Stimulated activated CD4-positive, alpha-beta T cell treated with anti-CD3 and anti-CD28 coated beads, Interleukin-1b, Interleukin-23, amount 100 ng/mL, for 1 hour (primary cell): ENCODE measurements at places on chromosomes 3 and 15.

DNA sequence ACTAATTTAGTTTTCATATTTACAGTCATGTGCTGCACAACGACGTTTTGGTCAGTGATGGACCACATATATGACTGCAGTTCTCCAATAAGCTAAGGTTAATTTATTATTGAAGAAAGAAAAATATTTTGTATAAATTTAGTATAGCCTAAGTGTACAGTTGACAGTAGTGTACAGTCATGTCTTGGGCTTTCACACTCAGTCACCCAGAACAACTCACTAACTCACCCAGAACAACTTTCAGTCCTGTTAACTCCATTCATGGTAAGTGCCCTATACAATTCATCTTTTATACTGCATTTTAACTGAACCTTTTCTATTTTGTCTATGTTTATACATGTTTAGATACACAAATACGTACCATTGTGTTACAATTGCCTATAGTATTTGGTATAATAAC, 3.8 kb upstream of the GABRR3 start:
- no peak for DNase-seq

DNA sequence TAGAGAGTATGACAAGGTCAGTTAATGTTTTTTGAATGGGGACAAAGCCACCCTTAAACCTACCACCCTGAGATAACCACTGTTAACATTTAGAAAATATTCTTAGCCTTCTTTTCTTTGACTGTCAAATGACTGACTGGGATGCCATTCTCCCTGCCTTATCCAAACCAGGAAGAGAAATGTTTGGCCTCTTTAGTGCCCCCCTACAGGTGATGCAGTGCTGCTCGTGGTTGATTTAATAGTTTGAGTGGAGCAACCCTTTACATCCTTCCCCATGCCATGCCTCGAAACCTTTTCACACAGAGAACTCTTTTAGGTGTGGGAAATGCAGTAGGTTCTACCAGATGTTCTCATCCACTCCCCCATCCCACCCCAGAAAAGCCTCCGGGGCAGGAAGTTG, 38.7 kb upstream of the UMPS start:
- DNase-seq: no peak

GRCh38 chr3:50912746-50913145, 238.0 kb downstream of the DOCK3 start:
- DNase-seq: no peak

DNA sequence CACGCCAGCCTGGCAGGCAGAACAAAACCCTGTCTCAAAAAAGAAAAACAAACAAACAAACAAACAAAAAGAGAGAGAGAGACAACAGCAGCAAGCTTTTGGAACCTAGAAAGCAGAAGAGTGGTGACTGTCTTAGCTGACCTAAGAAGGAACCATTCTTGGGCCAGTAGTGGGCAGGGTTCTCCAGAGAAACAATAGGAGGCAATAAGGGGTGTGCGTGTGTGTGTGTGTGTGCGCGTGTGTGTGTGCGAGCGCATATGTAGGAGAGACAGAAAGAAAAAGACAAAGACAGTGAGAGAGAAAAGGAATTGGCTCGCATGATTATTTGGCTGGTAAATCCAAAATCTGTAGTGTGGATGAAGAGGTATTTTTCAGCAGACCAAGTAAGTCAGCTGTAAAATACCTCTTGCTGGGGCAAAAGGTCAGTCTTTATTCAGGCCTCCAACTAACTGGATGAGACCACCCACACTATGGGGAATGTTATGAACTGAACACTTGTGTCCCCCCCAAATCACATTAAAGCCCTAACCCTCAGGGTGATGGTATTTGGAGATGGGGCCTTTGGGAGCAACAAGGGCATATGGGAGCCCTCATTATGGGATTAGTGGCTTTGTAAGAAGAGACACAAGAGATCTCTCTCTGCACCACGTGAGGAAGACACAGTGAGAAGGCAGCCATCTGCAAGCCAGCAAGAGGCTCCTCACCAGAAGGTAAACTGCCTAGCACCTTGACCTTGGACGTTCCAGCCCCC, 15.1 kb upstream of the BLM start:
- no peak for DNase-seq

DNA sequence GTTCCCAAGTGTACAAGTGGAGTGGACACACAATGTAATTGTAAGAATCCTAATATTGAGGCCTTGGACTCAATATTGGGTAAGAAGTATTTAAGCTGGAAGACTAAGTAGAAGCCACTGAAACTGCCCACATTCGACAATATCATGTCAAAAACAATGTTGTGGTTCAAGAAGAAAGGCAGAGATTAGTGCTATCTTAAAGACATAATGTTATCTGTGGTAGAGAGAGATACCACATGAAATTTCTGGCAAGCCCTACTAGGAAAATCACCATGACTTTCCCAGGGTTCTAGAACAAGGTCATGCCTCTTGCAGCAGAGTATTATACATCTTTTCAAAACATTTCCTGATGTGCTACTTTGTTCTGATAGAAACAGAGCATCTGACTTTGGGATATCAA, 192.6 kb downstream of the RAP2B start:
- DNase-seq: no peak

- DNase-seq: no peak
Observed at GRCh38 chr3:174423936-174424335, 435.2 kb upstream of the NAALADL2 start.

GRCh38 chr15:64865998-64866520, 24.3 kb downstream of the PLEKHO2 start:
- DNase-seq: no peak

GRCh38 chr15:28913171-28913765, 27.5 kb downstream of the APBA2 start:
- DNase-seq: no peak

DNA sequence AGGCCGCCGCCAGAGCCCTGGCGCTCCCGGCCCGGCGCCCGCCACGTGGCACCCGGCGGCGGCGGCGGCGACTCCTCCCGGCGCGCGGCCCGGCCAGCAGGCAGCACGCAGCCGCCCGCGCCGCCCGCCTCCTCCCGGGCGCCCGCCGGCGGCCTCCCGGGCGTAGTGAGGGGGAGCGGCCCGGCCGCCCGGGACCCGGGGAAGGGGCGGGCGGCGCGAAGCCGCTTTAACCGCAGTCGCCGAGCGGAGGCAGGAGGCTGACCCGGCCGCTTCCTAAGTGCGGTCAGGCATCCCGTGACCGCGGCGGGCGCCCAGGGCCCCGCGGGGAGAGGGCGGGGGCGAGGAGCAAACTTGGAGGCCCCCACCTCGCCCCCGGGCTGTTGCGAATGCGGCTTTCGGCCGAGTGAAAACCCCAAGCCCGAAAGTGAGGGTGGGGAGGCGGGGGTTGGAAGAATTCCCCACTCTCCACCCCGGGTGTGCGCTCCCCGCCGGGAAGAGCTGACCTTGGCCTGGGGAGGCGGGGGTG, 1.7 kb upstream of the HES1 start:
- no peak for DNase-seq

GRCh38 chr3:134334231-134334900, 39.9 kb downstream of the AMOTL2 start:
- DNase-seq: no peak

GRCh38 chr3:123397921-123398785, 50.7 kb downstream of the ADCY5 start:
- DNase-seq: no peak

DNA sequence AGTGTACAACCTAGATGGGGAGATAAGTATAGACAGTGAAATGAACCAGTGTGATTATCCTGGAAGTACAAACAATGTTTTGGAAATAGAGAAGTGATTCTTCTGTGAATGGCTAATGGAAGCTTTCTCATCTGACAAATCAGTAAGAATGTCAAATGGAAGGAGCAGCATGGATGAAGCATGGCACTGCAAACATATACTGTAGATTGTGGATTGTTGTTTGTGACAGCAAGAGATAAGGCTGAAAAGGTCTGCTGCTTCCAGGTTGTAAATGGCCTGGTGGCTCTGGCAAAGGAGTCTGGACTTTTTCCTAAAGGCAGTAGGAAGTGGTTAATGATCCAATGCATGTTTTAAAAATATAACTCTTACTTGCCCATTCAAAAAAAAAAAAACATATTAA, 71.3 kb downstream of the FBN1 start:
- DNase-seq: no peak

GRCh38 chr15:101439285-101439919, 50.1 kb downstream of the PCSK6 start:
- DNase-seq: no peak

DNA sequence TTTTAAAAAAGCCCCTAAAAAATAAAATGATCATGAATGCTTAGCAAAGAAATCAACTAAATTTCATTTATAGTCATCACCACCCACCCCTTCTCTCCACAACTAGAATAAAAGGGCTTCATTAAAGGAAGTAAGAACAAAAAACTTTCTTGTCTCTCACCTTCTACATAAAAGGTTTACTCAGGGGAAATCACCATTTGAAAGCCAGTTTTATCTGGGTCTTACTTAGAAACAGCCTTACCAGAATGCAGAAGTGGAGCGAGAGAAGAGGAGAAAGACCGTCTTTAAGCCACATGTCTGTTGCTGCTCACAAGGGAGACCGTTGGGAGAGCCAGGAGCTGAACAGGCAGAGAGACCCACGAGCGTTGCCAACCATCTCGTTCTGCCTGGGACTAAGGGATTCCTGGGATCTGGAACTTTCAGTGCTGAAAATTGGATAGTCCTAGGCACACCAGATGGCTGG, 350.1 kb upstream of the PROK2 start:
- no peak for DNase-seq

DNA sequence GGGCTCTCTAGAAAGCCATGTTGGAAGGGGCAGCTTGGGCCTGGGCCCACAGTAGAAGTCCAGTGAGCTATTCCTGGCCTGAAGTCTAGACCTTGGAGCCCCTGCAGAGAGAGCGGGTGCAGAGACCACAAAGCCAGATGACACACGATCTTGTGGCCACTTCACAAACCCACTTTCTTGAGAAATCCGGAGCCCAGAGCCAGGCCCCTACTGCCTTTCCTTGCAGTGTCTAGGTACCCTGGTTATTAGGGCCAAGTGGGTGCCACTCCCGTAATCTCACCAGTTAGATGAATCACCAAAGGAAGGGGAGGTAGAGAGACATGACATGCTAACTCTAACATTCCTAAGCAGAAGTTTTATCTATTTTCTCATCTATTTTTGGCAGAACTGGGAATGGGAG, 72.5 kb upstream of the ADAMTSL3 start:
- DNase-seq: no peak

- no peak for DNase-seq
Observed at GRCh38 chr15:93524432-93524831, 435.4 kb upstream of the RGMA start.

- DNase-seq: no peak
Observed at GRCh38 chr3:182006431-182006830, 294.7 kb downstream of the SOX2 start.

GRCh38 chr3:139430493-139430892, 41.0 kb upstream of the COPB2 start:
- no peak for DNase-seq

DNA sequence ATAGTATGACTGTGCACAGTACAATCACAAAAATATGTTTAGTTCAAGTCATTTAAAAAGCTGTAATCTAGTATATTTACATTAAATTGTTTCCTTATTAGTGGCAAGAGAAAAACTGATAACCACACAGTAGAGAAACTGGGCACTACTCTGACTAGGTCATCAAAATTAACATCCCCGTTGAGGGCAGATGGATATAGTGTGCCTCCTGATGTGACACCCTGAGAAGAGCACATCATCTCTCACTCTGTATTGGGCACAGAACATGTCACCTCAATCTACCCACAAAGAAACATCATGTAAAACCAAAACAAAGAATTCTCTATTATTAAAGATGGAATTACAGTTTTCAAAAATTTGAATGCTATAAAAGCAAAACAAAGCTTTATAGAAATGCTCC, 221.9 kb upstream of the NANOGP8 start:
- DNase-seq: no peak

- DNase-seq: no peak
Observed at GRCh38 chr15:46703020-46703861, 1014.1 kb upstream of the SEMA6D start.

DNA sequence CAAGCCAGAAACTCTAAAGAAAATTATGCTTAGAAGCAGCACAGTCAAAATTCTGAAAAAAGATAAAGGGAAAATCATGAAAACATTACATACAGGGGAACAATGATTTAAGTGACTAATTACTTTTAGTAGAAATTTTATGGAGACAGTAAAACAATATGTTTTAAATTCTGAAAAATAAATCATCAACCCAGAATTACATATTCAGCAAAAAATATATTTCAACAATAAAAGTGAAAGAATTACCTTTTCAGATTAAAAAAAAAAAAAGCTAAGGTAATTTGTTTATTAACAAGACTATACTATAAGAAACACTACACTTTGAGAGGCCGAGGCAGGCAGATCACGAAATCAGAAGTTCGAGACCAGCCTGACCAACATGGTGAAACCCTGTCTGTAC, 32.4 kb upstream of the IGF2BP2 start:
- DNase-seq: no peak

GRCh38 chr3:31275583-31275982, 257.1 kb upstream of the STT3B start:
- no peak for DNase-seq

- DNase-seq: no peak
Observed at GRCh38 chr15:81301815-81302399, 22.0 kb downstream of the STARD5 start.

DNA sequence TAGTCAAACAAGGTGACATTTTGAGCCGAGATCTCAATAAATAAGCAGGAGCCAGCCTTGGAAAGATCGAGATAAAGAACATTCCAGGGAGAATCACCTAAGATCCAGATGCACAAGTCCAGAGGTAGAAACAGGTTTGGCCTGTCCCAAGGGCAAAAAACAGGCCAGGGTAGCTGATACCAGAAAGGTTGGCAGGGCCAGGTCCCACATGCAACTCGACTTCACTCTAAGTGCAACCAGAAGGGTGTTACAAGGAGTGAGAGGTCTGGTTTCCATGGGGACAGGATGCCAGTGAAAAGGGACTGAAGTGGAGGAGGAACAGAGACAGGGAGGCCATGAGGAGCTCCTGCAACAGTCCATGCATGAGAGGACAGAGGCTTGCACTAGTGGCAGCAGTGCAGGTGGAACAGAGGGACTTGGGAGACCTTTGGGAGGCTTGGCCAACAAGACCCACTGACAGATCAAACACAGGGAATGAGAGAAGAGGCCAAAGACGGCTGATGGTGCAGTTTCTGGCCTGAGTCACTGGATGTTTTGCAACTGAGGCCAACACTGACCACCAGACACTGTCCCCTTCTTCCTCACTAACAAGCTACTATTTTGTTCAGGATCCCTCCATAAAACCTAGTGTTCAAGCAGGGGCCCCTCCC, 5.2 kb downstream of the TPRA1 start:
- DNase-seq: no peak

- DNase-seq: no peak
Observed at GRCh38 chr15:82538961-82539690, 1.1 kb downstream of the RPS17 start.

DNA sequence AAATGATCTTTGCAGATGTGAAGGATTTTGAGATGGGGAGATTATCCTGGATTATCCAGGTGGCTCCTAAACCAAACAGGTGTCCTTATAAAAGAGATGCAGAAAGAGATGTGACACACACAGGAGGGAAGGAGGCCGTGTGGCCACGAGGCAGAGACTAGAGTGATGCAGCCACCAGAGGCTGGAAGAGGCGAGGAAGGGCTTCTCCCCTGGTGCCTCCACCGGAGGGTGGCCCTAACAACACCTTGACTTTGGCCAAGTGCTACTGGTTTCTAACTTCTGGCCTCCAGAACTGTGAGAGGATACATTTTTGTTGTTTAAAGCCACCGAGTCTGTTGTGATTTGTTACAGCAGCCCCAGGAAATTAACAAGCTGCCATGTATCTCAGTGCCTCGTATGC, 127.1 kb downstream of the ASB7 start:
- no peak for DNase-seq

GRCh38 chr3:133505813-133506212, 67.7 kb upstream of the CDV3 start:
- no peak for DNase-seq
